Left lobe of liver (tissue), 2 donors: ENCODE measurements at places on chromosomes 1 and 21.

DNA sequence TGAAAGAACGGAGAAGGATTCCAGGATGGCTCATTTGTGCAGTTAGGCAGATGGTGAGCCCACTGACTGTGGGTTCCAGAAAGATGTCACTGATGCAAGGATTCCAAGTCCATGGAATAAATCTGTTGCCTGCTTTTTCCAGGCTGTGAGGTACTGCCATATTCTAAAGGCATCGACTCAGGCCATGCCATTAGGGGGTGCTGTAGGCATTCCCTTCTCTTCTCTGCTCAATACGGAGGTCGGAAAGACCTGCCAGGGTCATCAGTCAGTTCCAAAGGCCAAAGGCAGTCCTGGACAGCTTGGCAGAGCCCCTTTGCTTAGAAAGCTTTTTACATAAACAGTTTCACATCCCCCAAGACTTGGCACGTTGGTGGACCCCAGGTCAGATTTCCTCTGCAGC lies 31.7 kb upstream of the TMEM125 start:
- peak; percentile 86 for DNase-seq

GRCh38 chr1:246099570-246099969 lies 407.5 kb downstream of the SMYD3 start:
- DNase-seq = no peak

DNA sequence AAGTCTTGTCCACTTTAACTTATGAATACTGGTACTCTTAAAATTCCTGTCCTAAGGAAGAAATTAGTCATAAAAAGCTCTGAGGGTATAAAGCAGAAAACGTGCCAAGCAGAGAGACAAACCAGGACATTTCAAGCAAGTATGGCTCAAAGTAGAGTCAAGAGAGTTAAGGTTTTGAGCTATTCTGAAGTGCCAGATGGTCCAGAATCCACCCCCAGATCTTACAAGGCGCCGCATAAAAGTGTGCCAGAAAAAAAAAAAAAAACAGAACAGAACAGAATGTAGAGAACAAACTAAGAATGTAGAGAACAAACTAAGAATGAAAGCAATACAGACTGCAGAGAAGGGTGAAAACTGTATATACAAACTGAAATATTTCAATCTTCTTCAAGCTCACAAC lies 12.5 kb downstream of the EPS15 start:
- no peak for DNase-seq

DNA sequence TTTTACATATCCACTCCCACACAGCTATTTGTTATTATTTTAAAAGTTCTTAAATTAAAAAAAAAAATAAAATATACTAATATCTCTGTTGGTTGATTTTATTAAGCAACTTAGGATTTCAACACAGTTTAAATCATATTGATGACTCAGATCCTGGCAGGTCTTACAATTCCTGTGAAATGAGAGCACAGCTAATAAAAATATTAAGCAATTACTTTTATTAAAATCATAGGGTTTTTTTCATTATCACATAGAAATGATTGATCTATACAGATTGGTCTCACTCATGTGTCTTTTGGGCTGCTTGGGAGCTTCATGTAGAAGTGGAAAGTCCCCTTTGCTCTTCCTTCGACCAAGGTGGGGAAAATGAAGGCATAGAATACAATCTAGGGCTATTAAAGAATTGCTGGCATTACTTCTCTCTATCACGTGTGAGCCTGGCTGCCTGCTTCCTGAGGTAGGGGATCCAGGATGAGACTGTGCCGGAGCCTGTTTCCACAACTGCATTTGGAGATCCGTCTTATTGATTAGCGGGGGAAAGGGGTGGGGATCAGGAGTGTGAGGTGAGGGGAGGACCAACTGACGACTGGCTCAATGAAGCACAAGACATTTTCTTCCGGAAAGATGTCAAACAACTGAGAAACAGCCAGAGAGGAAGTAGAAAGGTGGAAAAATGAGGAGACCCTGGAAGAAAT lies 858.0 kb downstream of the USP25 start:
- DNase-seq = no peak

GRCh38 chr1:204154568-204155255 lies 2.9 kb upstream of the ETNK2 start:
- no peak for DNase-seq

GRCh38 chr1:241947354-241947753 lies 10.2 kb upstream of the BECN2 start:
- DNase-seq = no peak

DNA sequence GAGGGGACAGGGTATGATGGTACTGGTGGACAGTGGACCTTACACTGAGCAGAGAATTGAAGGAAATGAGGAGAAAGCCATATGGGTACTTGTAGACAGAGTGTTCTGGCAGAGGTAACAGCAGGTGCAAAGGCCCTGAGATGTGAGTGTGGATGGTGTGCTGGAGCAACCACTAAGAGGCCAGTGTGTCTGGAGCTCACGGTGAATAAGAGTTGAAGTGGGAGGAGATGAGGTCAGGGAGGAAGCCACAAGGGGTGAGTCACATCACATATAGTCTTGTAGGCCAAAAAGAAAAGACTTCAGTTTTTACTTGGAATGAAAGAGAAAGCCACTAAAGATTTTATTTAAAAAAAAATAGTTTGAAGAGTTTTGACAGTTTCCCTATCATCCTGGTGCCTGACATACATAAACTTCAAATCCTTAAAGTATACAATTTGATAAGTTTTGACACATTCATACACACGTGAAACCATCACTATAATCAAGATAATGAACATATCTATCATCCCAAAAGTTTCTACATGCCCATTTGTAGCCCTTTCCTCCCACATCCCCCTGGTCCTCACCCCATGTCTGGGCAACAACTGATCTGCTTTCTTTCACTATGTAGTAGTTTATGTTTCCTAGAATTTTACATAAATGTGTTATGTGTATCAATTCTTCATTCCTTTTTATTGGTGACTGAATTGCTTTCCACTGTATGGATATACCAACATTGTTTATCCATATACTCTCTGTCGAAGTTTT lies 148.4 kb downstream of the GPATCH2 start:
- DNase-seq = no peak

DNA sequence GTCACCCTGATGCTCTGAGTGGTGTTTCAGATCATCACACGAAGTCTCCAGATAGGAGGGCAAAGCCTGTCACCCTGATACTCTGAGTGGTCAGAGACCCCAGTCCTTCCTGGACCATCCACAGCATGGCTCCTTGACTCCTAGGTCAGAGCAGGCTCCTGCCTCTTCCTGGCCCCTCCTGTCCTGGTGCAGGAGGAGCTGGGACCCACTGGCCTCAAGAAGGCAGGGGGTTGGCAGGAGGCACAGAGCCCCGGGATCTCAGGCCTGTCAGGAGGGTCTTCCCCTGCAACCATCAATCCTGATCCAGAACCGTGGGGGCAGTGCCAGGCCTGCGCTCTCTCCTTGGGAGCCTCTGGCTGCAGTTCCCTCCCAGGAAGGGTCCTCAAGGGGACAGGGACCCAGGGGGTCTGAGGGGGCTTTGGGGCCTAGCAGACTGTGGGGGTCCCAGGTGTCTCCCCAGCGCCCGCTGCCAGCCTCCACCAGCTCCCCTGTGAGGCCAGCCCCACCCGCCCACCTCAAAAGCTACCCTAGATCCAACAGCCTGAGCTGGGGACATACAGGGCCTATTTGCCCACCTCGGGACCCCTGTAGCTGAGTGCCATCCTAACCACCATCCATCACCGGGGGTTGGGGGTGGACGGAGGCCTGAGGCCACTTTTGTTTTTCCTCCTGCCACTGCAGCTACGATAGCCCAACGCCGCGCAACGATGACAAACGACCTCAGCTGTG lies 27.5 kb downstream of the COL6A1 start:
- peak; percentile 41 for DNase-seq

DNA sequence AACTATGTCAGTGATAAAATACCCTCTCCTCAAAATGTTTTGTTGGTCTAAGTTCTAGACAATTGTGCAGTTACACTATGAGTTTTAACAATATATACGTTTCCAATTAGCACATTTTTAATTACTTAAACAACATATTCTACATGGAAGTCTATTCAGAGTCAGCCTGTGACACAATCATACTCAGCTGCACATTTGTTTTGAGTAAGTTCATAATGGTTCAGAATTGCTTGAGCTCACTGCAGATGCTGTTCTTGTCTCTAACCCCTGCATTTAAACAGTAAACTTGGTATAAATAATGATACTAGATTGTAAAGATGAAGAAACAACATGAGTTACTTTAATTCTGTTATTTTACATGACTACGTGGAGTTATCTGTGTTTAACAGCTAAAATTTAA lies 30.6 kb downstream of the CDKN2C start:
- no peak for DNase-seq

- no peak for DNase-seq
These were observed 249.8 kb downstream of the USH2A start for GRCh38 chr1:216173376-216173995.

DNA sequence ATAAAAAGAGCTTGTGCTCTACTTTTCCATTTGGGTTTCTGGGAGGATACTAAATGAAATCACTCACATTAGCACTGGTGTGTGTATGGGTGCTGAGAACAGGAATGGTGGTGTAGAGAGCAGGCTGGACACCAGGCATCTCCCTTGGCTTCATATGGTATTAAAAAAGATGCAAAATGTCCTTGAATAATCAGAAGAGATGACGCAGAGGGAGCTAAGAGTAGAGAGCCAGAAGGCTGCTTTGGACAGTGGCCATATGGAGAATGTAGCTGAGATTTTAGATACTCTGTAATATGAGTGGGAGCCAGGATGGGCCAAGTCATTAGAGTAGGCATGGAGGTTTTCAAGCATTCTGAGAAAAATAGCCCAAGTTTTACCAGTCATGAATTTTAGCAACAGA lies 112.3 kb upstream of the ZRANB2 start:
- DNase-seq = no peak

GRCh38 chr1:19209439-19209989 lies 552 bp downstream of the UBR4 start:
- DNase-seq = no peak

DNA sequence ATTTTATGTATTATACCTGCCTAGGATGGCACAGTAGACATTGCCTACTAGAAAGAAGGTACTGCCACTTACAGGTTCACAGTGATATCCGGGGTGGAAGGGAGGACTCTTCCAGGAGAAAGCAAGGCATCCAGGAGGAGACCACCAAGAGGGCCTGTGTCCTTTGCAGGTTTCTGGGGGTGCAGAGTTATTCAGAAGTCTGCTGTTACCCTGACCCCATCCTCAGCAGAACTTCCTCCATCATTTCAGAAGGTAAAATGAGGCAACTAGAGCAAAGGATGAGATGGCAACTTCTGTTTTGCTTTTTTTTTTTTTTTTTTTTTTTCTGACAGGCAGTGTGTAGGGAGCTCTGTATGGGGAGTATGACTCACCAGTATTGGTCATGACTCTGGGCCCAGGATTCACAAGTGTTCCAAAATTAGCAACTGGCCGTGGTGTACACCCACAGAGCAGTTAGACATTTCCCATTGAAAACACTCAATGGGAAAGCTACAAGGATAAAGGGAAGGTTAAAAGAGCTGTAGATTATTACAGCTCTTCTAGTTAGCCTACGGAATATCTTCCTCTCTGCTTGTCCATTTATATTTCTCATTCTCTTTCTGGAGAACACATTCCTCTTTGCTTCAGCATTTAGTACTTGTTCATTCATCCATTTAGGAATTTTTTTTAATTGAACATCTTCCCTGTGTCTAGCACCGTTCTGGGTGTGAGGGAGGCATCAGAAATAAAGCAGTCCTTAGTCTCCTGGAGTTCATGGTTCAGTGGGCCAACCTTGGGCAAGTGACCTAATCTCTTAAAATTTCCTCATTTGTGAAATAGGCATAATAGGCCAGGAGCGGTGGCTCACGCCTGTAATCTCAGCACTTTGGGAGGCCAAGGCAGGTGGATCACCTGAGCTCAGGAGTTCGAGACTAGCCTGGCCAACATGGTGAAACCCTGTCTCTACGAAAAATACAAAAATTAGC lies 50.5 kb upstream of the PPP2R5A start:
- no peak for DNase-seq

GRCh38 chr1:115706587-115707425 lies 61.7 kb downstream of the CASQ2 start:
- DNase-seq = no peak

- DNase-seq = no peak
These were observed 69.7 kb upstream of the ADAM30 start for GRCh38 chr1:119966020-119966419.

GRCh38 chr1:245007852-245008251 lies 143.5 kb upstream of the HNRNPU start:
- no peak for DNase-seq

DNA sequence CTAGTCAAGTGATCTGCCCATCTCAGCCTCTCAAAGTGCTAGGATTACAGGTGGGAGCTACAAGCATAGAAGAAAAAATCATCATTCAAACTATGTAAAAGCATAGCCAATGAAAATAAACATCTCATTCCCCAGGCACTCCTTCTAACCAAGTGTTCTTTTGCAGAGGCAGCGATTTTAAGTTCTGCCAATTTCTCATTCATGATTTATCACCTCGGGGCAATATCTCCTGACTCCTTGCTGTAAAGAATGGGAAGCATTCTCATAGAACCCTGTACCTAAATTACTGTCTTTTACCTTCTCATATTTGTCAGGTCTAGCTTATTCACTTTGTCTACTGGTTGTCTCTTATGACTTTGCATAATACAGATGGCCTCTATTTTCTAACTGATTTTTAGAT lies 32.5 kb upstream of the IVNS1ABP start:
- no peak for DNase-seq

DNA sequence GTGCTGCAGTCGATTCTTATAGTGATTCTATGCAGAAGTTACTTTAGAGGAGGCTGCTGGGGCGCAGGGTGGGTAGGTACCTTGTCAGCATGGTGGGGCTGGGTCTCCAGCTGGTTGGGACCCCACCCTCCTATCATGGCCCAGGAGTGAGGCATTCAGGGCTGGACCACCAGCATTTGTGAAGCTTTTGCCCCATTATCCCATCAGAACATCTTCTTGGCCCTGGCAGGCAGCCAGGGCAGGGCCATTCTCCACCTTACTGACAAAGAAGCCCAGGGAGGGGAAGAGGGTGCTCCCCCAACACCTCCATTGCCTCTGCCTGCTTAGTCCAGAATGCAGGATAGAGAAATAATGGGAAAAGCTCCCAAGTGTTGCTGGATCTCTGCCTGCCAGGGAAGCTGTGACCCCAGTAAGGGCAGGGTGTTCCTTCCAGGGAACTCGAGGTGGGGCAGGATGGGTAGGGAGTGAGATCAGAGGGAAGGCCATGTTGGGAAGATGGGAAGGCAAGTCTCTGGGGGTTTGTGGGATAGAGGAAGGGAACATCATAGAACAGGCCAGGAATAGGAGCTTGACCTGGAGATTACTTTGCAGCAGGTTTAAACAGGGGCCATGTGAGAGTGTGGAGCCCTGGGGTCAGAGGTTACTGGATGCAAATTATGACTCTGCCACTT lies 16.2 kb upstream of the SLC2A1 start:
- DNase-seq = no peak

- DNase-seq = no peak
These were observed 158.2 kb upstream of the KLHDC7A start for GRCh38 chr1:18322368-18323032.

GRCh38 chr1:14404862-14405301 lies 193.6 kb upstream of the KAZN start:
- no peak for DNase-seq

DNA sequence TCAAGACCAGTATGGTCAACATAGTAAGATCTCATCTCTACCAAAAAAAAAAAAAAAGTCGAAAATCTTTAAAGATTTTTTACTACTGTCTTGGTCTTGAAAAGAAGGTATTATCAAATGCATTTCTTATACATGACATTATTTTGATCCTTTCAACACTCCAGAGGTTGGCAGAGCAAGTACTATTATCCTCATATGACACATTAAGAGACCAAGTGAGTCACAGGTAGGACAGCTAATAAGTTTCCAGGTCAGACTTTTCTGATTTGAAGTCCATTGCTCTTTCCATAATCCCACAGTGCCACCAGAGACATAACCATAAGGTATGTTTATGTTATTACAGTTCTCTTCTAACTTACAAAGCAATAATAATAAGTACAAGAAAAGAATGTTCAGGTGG lies 15.2 kb downstream of the DBT start:
- no peak for DNase-seq
